Adipocyte (in vitro differentiated cells): ENCODE measurements at places on chromosomes 2 and 18.
A peak's percentile ranks its signal among the peaks of the same experiment; 100 is the strongest.

GRCh38 chr2:168431301-168432024 lies 24.6 kb upstream of the CERS6 start:
- DNase-seq = no peak

- no peak for DNase-seq
Measured at GRCh38 chr2:139098961-139099360, 318.8 kb upstream of the NXPH2 start.

GRCh38 chr2:157898591-157898996 lies 22.5 kb upstream of the ACVR1 start:
- peak; percentile 59 for DNase-seq

DNA sequence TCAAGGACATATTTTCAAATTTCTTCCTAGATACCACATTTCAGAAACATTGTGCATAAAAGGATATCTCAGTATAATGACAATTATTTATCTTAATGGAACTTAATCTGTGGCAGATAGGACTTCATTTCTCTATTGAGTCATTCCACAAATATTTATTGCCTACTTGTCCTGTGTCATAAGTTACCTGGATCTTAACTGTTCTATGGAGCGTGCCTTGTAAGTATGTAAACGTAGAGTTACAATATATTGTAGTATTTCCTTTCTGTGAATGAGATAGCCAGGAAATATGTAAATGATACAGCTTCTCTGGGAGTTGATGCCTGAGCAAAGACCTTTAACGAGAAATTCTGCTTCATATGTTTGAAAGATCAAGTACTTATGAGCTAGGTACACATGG lies 2.5 kb downstream of the AGFG1 start:
- DNase-seq = no peak

- no peak for DNase-seq
Measured at GRCh38 chr2:29729401-29729800, 192.0 kb downstream of the ALK start.

DNA sequence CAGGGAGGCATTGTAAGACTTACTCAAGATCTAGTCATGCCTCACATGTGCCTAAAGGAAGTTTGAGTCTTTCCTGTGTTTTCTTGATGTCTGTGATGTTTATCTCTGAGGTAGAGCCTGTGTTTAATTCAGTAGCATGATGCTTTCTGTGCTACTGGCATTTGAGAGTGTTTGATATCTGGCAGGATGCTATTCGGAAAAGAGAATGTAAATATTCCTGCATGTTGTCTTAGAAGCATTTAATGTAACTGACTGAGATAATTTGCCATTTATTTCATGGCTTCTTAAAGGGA lies 58.8 kb downstream of the GREB1L start:
- no peak for DNase-seq

GRCh38 chr2:227462462-227462951 lies 9.4 kb upstream of the AGFG1 start:
- DNase-seq = no peak

- DNase-seq = no peak
Measured at GRCh38 chr2:241808721-241809382, at the start of gene NEU4. TSS of gene NEU4 (plus strand) at chr2:241809193. CDS start at chr2:241814485, 5,292 bp downstream.

- DNase-seq = no peak
Measured at GRCh38 chr2:195651046-195651445, 6.0 kb upstream of the SLC39A10 start.

GRCh38 chr2:84782717-84783442 lies 98.0 kb downstream of the TRABD2A start:
- no peak for DNase-seq

DNA sequence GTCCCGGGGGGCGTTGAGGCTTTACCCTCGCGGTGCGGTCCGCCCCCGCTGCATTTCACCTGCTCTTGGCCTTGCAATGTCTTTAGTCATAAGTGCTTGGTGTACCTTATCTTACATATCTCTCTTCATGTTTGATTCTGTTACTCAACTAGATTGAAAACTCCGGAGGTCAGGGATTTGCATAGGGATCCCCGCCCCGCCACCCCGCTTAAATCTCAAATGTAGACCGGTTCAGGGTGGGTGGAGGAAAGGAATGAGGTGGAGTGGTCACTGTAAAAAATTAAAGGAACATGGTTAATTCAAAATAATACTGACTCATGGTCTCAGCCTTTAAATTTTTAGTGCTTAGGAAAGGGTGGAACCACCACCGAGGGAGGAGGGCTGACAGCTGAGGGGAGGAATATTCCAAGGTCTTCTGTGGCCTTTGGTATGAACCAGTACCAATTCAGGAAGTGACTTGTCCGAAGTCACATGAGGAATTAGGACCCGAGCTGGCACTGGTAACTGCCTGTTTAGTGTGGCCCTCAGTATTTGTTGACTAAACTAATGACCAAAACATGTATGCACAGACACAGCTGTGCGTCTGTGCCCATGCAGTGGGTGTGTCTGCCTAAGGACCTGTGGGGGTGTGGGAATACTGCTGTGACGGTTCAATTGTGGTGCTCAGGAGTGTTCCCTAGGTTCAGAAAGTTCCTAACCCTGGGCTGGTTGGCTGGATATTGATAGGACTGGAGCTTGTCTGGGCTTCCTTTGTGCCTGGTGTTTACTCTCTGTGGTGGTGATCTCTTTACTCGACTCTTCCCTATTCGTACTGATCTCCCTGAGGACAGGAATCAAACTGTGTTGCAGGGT lies 1.0 kb downstream of the PLEKHB2 start:
- DNase-seq = peak; percentile 69

GRCh38 chr18:32980896-32981295 lies 208.1 kb upstream of the KLHL14 start:
- DNase-seq = peak; percentile 66

DNA sequence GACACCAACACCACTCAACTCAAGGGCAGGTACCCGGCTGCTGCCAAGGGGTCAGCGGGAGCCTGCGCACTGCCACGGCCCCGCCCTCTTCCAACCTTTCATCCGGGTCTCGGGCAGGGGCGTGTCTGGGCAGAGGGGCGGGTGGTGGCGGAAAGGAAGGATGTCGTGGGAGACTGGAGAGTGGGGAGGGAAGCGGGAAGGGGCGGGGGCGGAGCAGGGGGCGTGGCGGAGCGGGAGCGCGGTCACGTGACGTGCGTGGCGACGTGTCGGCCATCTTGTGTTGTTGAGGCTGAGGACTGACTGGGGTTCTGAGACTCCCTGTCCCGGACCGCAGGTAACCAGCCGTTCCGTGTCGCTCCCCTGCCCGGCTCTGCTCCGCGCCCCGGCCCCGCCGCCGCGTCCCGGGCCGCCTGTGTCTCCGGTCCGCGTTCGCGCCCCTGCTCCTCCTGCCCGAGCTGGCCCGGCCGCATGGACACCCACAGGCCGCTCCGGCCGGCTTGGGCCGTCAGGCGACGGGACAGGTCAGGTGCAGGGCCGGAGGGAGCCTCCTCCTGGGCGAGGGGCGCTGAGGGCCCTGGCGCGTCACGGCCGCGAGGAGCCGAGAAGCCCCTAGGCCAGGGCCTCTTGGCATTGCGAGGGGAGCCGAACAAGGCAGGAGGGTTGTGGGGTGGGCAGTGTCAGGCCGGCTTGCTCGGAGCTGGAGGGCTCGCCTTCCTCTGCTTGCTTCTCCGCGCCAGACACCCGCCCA lies at the start of gene GIGYF2:
Gene GIGYF2 (plus strand): TSS at position 273 of the 748 bp plus-strand sequence. CDS start 37,867 bp downstream, outside the sequence.
- DNase-seq = peak; percentile 98
